ENCODE measurements at places on chromosomes 6 and 20.

DNA sequence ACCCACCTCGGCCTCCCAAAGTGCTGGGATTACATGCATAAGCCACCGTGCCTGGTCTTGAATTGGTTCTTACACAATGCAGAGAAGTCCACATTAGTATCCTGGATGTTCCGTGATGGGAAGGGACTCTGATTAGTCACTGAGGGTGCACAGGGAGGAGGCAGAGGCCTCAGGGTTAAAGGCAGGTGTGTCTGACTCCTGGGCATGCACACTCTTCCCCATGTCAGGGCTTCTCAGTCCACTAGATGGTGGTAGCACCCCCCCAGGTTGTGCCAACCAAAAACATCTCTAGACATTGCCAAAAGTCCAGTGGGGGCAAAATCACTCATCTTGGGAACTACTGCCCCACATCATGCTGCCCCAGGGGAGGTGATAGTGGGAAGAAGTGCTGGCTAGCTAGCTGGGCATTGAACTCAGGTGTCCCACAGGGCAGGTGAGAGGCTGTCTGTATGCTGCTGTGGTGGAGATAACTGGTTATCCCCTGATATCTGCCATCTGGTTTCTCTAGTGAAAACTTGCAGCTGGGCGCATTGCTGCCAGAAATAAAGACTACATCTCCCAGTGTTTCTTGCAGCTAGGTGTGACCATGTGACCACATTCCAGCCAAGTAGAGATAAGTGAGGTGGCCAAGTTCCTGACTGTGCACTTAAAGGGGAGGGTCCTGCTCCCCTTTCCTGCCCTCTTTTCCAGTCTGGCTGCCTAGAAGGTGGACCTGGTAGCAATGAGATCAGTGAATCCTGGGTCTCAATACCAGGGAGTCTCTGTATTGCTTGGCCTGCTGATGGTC lies 8.4 kb upstream of the NSFL1C start:
- no peak for DNase-seq

DNA sequence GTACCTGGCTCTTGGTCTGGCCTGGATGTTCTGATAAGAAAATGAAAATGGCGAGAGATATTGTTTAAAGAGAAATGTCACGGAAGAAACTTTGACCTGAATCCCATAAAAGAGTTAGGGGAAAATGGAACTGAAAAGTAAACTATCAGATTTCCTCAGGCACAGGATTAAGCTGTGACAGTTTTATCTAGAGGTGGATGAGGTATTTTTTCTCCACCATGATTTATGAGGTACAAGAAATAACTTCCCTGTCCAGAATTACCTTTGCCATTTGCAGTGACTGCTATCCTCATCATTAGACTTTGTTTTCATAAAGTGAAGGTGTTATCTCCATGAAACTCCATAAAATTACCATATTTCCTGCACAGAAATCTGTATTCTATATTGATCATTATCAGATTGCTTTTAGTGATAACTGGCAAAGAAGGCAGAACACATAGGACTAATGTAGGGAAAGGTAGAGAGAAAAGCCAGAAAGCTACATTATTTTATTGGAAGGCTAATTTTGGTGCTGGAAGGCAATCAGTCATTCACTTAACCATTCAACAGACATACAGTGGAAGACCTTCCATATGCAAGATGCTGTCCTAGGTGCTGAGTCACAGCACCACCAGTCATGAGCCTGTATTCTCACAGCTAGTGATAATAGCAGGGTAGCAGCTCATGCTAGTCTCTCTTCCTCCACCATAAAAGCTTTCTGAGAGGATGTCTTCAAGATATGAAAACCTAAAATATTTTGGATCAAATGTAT lies 427.3 kb upstream of the CITED2 start:
- DNase-seq, result no peak

DNA sequence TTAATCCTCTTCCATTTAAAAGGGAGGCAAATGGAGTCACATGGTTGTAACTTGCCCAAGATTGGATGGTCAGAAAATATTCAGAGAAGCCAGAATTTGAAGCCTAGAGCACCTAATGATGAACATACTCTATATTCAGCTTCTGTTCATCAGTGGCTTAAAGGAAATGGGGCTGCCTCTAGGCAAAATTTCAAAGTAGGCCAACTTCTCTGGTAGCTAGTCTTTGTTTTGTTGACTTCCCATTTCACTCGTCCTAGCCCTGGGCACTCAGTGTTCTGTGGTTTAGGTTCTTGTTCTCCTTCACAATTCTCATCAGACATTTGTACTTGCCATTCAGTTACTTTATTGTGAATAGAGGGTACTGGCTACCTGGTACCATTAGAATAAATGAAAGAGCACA lies 13.2 kb downstream of the MAP3K7 start:
- no peak for DNase-seq

GRCh38 chr6:47308552-47309290 lies 984 bp downstream of the TNFRSF21 start:
- DNase-seq, result no peak

DNA sequence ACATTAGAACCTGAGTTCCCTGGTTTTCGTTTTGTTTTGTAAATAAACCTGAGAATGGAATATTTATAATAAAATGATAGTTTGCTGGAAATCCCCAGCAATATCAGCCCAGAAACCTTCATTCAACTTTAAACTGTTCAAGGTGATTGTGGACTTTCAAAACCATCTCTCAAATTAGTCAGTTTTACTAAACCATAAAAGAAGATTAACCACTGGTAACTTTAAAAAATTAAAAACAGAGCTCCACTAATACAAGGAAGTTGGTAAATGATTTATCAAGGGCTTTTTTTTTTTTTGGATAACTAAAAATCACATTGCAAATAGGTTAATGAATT lies 10.0 kb downstream of the MBOAT1 start:
- no peak for DNase-seq
